ENCODE measurements at places on chromosomes 4 and X.

DNA sequence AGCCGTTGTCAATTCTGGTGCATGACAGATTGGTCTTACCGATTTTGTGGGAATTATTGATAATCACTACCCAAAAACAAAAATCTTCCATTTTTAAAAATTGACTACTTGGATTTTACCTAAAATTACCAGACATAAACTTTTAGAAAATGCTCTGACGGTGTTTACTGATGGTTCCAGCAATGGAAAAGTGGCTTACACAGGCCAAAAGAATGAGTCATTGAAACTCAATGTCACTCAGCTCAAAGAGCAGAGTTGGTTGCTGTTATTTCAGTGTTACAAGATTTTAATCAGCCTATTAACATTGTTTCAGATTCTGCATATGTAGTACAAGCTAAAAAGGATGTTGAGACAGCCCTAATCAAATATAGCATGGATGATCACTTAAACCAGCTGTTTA lies 23.0 kb upstream of the UGT2B17 start:
- no peak for DNase-seq

DNA sequence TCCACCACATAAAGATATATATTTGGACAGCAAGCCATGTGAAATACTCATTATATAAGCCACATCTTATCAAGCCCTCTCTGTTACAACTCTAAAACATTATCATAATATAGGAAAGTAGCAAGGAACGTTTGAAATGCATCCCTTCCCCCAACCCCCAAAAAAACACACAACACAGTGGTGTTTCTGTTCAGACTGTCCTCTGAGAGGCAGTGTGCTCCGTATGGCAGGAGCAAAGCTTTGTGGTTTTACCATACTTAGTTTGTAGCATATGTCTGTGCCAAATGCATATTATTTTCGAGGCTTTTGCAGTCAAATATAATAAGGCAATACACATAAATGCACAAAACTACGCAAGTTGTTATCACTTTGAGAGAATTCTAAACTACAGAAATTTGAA lies 194.2 kb downstream of the RAPGEF2 start:
- DNase-seq: no peak

DNA sequence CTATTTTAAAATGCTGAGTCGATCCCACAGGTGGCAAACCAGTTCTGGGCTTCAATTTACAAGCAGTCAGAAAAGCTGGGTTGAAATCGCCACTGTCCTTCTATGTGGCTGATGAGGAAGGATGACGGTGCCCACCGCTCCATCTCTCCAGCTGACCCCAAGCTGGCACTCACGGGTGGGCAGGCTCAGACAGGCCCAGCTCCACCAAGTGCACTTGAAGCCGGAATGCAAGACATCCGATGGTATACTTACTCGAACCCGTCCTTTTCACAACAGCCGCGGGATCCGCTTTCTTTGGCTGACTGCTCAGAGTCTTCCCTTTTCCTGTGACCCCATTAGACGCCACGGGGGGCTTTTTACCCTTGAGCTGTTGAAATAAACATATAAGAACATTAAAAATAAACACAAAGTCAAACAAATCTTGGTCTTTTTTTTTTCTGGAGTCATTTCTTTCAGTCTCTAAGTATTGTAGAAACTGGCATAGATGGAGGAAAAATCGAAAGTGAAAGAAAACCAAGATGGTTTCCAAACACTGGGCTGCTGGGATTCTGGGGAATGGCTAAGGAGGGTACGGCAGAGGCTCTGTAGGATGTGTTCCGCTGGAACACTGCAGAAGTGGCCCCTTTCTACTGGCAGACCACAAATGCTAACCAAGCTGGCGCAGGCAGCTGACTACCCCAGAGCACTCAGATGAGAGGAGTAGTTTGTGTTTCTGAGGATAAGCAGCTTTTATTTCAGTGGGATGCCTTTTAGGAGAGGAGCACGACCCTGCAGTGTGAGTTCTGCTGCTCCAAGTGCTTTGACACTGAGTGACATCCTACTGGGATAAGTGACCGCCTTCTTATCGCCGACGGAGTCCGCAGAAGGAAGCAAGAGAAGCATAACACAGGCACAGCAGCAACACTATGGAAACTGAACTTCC lies 160.9 kb downstream of the AFAP1 start:
- no peak for DNase-seq

- no peak for DNase-seq
Measured at GRCh38 chrX:10112510-10112909, 44.3 kb upstream of the CLCN4 start.

GRCh38 chr4:108291137-108291536 lies 122.4 kb upstream of the LEF1 start:
- DNase-seq: no peak

DNA sequence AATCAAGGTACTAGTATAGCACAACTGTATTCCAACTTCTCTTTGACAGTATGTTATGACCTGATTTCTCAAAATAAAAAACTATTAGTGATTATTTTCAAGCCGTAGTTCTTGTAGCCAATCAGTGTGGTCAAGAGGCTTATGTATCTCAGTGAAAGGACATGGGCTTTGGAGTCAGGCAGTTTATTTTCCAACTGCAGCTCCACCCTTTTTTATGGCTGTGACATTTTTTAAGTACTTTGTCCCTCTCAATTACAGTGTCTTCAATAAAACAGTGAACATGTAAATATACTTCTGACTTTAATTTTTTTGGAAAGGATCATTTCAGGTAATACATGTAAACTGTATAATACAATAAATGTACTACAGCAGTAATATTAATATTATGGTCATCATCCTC lies 30.0 kb downstream of the HTN1 start:
- no peak for DNase-seq

DNA sequence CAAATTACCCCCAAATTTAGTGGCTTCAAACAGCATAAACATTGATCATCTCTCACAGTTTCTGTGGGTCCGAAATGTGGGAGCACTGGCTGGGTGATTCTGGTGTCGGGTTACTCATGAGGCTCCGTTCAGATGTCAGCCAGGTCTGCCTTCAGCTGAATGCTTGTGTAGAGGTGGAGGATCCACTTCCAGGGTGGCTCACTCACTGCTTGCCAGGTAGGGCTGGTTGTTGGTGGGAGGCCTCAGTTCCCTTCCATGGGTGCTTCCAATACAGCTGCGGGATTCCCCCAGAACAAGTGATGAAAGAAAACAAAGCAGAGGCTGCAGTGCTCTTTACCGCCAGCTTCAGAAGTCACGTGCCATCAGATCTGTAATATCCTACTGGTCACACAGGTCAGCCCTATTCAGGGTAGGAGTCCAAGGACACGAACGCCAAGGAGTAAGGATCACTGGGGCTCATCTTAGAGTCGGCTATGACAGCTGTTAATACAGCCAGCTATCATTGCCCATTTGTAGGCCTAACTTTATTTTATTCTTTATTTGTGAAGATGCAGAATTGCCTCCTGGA lies 1.1 kb upstream of the SMIM43 start:
- no peak for DNase-seq

DNA sequence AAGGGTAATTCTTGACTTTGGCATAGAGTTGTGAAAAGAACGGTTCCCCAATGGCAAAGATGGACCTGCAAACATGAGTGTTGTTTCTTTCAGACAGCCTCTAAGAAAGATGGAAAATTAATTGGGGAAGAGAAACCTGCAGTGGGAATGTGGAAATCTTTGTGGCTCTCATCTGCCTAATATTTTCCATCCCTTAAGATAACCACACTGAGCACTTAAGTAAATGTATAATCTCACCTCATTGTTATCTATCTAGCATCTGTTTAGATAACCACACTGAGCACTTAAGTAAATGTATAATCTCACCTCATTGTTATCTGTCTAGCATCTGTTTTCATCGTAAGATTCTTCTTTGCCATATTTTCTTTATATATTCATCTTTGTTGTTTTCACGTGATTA lies 149.3 kb downstream of the NWD2 start:
- no peak for DNase-seq

GRCh38 chr4:102321260-102321995 lies 23.9 kb downstream of the SLC39A8 start:
- no peak for DNase-seq

DNA sequence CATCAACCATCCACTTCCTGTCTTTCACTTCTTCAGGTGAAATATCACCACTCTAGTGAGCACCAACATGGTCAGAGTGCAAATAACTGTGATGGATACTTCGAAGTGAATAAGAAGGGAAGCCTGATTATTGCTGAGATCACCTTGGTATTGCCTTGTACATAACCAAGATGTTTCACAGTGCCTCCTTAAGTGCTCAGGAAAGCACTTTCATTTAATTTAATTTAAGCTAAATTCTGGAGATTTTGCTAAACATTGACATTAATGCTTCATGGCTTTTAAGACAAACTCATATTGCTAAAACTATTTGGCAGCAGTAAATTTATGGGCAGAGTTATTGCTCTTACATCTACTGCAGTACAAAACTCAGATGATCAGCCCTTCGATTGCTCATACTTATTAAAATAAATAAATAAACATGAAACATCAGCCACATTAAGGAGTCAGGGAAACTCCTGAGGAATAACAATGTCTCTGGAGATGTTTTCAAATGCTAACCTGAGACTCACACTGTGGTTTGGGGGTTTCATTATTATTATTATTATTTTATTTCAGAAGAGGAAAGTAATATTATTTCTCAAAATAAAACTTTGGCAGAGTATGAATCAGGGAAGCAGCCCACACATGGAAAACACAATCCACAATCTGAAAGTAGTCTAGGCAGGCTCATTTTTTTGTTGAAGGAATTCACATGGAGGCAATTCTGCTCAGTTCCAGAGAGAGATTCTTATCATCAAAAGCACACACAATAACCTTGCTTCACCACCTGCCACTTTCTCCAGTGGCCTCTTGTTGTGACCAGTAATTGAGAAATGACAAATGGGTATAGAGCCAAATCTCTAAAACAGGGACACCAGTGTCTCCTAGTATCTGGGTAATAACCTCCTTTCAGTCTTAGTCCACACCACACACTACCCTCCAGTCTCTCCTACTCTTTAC lies 344.2 kb downstream of the MAPK10 start:
- DNase-seq: no peak

GRCh38 chr4:169338241-169338640 lies 67.5 kb upstream of the SH3RF1 start:
- DNase-seq: no peak

- DNase-seq: no peak
Measured at GRCh38 chr4:7877176-7877575, 62.5 kb downstream of the AFAP1 start.

DNA sequence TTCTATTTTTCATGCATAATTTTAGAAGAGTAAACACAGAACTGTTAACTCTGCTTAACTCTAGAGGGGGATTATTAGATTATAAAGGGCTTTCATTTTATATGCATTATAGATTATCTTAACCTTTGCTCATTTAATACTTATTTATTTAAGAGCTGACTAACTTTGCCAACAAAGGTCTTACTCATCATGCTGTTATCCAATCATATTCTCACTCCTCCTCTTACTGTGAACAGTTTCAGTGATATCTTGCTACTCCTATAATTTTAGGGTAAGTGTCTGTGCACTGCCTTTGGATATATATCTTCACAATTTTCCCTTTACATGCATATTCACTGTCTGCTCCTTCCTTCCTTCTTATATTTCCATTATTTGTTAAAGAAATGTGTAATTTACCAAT lies 1814.9 kb downstream of the STIM2 start:
- DNase-seq: no peak

DNA sequence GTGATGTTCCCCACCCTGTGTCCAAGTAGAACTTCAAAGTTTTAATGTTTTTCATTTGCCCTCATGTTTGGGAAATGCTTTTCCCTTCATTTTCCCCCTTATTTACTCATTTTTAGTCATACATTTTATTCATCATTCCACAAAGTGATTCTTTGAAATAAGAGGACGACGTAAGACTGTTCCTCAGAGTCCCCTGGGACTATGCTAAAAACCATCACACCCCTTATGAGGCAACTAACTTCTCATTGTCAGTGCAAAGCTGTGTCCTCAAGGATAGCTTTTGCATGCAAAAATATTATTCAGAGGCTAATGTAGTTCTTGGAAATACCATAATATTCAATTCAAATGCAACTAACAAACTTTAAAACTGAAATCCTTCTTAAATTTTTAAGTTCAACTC lies 14.8 kb upstream of the ADGRG2 start:
- DNase-seq: no peak

DNA sequence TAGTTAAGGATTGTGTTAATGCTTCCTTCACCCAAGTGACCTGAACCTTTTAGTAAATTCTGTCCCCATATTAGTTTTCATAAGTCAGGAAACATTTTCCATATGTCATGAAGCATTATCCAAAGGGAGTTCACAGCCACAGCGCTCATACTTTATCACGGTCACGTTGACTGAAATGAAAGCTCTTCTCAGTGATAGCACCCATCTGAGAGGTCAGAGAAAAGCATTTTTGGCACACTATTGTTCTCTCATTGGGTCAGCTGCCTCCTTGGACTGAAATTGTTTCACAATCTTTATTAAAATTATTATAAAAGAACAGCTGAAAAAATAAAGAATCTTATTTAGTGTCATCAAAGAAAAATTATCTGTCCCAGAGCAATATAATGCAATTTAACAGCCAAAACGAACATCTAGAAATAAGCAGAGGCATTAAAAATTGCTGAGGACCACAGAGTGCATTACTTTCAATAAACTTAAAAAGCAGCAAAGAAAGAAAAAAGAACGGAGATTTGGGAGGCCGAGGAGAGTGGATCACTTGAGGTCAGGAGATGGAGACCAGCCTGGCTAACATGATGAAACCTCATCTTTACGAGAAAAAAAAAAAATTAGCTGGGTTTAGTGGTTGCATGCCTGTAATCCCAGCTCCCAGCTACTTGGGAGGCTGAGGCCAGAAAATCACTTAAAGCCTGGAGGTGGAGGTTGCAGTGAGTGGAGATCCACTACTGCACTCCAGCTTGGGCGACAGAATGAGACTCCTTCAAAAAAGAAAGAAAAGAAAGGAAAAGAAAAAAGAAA lies 680.8 kb upstream of the FAM241A start:
- DNase-seq: no peak

DNA sequence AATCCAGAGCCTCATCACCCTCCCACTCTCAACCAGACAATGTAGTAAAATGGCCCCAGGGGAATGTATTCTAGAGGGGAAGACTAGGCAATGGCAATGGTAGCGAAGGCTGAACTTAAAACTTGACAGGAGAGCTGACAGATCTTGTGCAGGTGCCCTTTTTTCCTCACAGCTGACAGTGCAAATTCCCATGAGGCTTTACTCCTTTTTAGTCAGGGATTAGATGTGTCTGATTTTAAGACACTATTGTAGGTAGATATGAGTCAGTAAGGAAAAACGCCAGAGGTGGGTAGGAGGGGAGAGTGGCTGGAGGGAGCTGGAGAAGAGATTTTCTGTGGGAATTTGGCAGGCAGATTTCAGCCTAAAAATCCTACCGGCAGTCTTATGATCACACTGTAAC lies 10.7 kb downstream of the CAPN6 start:
- no peak for DNase-seq

DNA sequence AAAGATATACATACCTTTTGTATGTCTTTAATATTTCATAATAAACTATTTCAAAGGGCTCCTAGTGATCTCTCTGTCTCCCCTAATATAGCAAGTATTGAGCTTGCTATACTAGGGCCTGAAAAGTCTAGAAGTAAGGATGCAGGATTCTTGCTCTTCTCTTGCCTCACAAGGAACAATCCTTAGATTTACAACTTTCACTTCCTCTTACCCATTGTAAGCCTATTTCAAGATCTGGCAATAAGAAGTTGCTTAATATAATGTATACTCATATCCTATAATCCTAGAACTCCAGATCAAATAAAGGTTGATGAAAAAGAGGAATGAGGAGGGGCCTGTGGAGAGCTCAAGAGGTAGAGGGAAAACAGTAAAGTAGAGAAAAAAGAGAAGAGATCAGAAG lies 40.8 kb upstream of the CHRDL1 start:
- no peak for DNase-seq

GRCh38 chr4:78095081-78095480 lies 38.0 kb downstream of the FRAS1 start:
- DNase-seq: no peak

GRCh38 chr4:8110071-8110986 lies 48.3 kb downstream of the ABLIM2 start:
- DNase-seq: no peak
